CD4-positive, alpha-beta T cell treated with Interleukin-4 for 1 hour (primary cell): ENCODE measurements at places on chromosomes 11 and 22.

GRCh38 chr11:29217901-29218300 is 798.9 kb downstream of the KCNA4 start:
- DNase-seq: no peak

DNA sequence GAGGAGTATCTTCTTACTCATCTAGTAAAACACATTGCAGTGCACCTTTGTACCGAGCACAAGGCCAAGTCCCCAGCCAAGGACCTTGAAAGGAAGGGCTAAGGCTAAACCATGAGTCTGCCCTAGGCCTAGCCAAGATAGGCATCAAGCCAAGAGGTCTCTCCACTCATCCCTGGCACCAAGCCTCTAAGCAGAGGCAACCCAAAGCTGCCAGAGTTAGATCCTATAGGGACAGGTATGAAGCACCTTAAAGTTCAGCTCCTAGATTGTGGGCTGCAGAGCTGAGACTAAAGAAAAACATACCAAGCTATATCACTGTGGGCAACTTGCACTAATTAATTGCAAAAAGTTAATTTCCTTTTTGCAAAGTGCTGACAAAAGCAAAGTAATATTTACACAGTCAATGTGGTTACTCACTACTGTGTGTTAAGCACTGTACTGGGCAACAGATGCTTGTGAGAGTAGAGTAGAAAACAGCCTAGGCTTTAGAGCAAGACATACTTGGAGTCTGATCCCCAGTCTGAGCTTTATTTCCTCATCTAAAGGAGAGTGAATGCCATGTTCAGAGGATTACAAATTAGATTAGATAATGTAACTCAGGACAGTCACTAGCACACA is 7.2 kb downstream of the COA4 start:
- no peak for DNase-seq

DNA sequence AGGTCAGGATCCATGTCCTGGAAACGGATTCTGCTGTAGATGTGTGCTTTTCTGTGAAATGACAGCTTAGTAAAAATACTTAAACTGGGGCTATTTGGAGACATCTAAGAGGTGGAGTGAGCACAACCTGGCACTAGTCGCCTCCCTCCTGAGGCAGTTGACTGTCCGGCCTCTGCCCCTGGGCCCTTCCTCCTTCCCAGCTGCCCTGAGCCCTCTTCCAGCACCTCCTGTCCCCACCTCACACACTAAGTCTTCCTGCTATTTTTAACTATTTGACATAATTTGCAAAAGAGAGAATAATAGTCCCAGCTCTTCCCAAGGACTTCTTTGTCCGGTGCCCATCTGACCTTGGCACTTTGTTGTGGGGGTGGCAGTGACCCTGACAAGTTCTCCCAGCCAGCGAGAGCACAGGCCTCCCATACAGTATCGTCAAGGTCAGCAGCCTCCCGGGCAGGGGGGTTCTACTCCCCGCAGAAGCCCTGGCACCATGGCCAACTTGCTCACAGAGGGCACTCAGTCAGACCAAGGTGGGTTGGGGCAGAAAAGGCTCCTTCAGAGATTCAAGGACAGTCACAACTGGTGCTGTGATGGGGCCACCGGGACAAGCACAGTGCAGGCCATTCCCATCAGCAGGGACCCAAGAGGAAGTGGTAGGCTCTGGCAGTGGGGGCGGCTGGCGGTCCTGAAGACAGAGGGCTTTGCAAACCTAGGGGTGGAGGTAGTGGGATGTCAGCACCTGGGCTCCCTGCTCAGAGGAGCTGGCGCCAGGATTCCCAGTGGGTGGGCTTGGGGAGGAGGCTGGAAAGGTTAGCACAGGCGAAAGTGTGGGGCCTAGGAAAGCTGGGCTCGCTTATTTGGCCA is 5.5 kb upstream of the NEAT1 start:
- peak; percentile 43 for DNase-seq

- DNase-seq: no peak
Observed at GRCh38 chr11:115760461-115761320, 256.5 kb upstream of the CADM1 start.

GRCh38 chr11:10653261-10653660 is 40.3 kb downstream of the IRAG1 start:
- no peak for DNase-seq

- DNase-seq: no peak
Observed at GRCh38 chr22:46280063-46280817, 12.4 kb downstream of the TTC38 start.

GRCh38 chr11:110112457-110112856 is 19.3 kb downstream of the ZC3H12C start:
- DNase-seq: no peak

DNA sequence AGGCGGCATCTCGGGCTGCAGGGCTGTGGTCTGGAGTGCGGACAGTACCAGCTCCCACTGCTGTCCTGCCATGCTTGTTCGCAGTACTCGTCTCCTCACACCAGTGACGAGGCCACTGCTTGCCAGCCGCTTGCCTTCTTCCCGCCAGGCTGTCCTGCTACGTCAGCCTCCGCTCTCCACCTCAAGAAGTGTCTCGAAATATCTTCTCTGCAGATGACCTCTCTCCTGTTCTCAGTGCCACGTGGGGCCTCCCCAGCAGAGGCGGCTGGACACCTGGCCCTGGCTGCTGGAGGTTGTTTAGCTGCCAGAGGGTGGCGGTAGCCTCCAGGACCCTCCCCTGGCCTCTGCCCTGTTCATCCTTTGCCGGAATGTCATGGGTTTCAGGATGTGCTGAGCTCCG is 3.1 kb upstream of the CCDC188 start:
- no peak for DNase-seq

- no peak for DNase-seq
Observed at GRCh38 chr22:29867260-29867659, 15.7 kb upstream of the MTMR3 start.

- no peak for DNase-seq
Observed at GRCh38 chr22:32804531-32805360, 3.2 kb downstream of the TIMP3 start.

- DNase-seq: no peak
Observed at GRCh38 chr11:66981976-66982578, 7.0 kb downstream of the C11orf86 start.

DNA sequence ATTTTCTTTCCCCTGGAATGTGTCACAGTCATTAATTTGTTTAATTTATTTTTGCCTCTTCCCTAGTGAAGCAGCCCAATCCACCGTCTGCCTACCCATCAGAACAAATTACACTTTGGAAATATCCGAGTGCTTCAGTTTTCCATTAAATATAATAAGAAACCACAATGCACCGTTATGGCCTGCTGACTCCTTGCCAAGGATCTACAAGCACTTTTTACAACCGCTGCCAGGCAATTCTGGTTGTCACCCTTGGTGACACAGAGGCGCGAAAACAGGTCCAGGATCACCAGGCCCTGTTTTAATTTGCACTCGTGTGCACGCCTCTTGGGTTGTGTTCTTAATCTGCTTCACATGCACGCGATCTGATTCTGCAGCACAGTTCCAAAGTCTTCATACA is 43.9 kb downstream of the KIRREL3 start:
- DNase-seq: no peak

DNA sequence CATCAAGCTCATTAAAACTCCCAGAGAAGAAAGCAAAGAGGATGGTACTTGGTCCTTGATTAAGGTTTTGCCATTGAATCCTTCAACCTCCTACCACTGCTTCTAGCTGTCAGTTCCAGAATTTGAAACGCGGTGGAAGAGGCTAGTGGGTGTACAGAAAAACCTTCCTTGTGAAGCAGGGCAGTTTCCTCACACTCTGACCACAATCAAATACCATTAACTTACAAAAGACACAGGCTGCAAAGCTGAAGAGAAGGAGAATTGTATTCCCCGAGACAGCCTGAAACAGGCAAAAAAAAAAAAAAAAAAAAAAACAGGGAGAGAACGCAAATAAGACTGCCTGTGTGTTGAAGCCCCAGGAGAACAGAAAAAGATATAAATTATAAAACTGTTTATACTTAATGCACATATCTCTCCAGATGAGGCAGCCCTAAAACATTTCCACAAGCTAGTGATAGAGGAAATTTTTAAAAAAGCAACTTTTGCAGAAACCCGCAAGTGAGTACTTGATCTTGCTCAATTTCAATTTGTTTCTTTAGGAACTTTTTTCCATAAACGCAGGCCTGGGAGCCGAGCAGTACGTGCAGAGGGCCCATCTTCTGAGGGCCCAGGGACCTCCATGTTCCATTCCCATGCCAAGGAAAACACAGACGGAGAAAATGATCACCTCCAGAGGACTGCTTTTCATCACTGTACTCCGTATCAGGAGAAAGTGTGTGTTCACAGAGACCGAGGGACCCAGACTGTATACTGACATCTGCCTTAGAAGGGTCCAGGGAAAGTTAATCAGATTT is 218.7 kb upstream of the BLID start:
- DNase-seq: no peak

- no peak for DNase-seq
Observed at GRCh38 chr22:37388538-37388937, 38.7 kb downstream of the ELFN2 start.

GRCh38 chr11:64536396-64536941 is 54.6 kb upstream of the SLC22A12 start:
- DNase-seq: no peak

- DNase-seq: no peak
Observed at GRCh38 chr11:66880496-66881450, 23.9 kb downstream of the LRFN4 start.

DNA sequence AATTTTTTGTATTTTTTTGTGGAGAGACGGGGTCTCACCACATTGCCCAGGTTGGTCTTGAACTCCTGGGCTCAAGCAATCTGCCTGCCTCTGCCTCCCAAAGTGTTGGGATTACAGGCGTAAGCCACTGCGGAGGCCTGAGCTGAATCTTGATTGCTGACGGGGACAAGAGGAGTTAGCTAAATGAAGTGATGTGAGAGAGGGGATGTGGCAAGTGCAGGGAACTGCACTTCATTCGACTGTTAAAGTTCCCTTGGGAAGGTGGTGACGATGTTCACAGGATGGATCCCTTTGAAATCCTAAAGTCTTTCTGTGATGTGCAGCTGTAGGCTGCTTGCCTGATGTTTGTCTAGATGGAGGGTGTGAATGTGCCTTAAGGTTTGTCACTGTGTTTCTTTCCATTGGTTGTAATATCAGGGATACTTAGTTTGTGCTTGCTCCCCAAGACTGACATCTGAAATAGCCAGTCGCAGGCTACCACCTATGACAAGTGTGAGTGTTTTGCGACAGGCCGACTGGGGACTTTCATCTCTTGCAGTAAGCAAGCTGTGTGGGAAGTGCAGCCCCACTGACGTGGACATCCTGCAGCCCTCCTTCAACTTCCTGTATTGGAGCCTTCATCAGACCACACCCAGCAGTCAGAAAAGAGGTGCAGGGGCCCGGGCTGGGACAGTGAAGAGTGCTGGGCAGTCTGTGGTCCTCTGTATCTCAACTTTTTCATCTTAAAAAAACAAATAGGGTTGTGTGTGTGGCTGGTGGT is 19.6 kb upstream of the CCDC134 start:
- DNase-seq: peak; percentile 96

- DNase-seq: no peak
Observed at GRCh38 chr11:66904981-66905521, 48.2 kb downstream of the LRFN4 start.

GRCh38 chr11:4191031-4191571 is 96.5 kb downstream of the RRM1 start:
- DNase-seq: no peak

GRCh38 chr22:38569181-38569971 is 607 bp downstream of the DMC1 start:
- no peak for DNase-seq

DNA sequence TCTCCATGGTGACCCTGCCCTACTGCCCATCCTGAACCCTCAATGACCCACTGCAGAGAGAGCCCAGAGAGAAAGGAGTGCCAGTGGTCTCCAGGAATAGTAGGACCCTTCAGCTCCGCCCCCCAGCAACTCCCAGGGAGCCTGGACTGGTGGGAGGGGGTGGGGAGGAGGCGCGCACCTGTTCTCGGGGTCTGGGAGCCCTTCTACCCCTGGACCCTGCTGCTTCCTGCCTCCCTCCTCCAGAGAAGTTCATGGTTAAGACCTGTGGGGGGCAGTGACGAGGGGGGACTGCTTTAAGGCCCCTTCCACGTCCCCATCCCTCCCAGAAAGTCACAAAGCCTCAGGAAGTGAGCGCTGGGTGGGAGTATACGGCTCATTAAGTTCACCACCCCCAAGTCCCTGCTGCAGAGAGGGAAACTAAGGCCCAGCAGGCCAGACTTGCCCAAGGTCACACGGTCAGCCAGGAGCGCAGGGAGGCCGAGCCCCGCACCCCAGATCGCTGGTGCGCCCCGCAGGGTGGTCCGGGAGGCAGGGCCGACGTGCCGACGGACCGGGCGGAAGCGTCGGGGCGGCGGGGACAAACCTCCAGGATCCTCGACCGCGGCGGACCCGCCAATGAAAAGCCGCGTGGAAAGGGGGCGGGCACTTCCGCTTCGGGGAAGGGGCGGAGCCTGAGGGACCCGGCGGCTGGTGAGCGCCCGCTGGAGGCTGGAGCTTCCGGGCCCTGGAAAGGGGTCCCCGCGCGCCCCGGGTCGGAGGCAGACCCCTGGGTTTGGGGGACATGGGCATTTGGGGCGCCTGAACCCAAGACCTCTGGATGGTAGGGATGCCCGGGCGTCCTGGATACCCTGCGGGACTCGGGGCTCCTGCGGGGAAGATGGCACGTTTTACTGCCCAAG is at the start of the genes NUDT22 and TRPT1:
TSS of gene NUDT22 (plus strand) at position 667 of the 899 bp plus-strand sequence. CDS start 379 bp downstream, outside the sequence.
TSS of gene TRPT1 (minus strand) at position 579 of the 899 bp plus-strand sequence. CDS start at position 253, 326 bp downstream.
- DNase-seq: peak; percentile 85

DNA sequence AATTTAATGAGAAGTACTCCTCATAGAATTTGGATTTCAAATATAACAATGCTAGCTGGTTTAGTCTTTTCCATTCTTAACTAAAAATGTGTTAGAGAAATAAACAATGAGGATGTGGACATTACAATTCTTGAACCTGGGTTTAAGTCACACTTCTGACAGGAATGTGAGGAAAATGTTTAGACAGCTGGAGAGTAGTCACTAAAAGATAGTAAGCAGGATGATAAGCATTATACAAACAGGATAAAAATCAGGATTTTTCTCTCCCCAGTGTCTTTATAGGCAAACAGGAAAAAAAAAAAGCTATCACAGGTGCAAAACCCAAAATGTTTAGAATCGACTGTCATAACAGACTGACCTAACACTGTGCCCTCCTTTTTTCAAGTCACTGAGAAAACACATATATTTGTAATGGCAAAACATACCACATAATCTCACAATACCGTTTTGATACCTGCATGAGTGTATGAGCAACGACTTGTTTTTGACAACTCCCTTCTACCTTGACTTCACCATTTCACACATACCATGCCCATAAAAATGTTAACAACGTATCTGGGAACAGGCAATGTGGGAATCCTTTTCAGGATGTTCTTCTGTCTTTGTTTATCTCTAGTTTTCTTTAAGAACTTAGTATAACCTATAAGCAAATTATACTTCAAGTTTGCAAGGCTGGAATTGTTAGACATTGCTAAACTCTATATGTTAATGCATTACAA is 242.0 kb downstream of the SBF2 start:
- DNase-seq: no peak

GRCh38 chr11:112096194-112096593 is 9.5 kb downstream of the SDHD start:
- no peak for DNase-seq

DNA sequence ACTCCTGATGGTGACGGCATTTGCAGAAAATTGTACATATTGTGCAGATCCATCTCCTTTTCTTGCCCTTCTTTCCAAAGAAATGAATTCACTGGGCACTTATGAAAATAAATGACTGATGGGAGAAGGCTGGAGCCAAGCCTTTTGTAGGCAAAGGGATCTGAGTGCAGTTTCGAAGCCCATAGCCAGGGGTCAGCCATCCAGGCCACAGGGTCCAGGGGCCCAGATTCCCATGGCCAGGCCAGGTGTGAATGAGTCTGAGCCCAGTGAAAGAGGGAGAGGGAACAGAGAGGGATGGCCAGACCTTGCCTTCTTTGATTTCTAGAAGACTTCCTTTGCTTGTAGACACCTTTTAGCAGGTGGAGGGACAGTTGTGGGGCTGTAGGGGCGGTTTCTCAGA is 209.1 kb downstream of the KIRREL3 start:
- DNase-seq: no peak

GRCh38 chr11:109423466-109424190 is 1.6 kb downstream of the C11orf87 start:
- no peak for DNase-seq
